ENCODE measurements at places on chromosomes 6 and 20. TPM values are rescaled to one million over a fixed set of nuclear protein-coding genes. Genes with fewer than 3 reads are reported as not detected.

The RUNX2 gene
- total RNA-seq, result 37.0 TPM

The CLIC5 gene
- 1.5 TPM for total RNA-seq

The CST4 gene
- not detected for total RNA-seq

The DEFB132 gene
- total RNA-seq, result not detected

The SLC22A7 gene
- total RNA-seq, result not detected
